ENCODE measurements at places on chromosomes 1 and 21.

DNA sequence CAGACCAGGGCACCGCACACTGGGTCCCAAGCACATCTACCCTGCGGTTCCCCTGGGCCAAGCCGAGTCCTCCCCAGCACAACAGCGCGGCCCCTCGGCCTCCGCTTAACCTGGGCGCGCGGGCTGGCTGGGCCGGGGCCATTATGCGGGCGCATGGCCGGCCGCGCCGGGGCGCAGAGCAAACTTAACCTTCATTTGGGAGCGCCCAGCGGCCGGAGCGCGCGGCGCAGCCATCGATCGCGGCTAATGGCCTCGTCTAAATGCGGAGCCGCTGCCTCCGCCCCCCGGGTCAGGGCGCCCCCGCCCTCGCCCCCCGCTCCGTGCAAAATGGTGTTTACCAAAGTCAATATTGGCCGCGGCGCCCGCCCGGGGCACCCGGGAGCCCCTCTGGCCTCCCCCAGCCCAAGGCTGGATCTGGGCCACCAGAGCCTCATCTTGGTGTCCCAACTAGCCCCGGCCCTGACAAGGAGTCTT is 272.1 kb downstream of the TRABD2B start:
- no peak for DNase-seq

GRCh38 chr1:14553711-14554110 is 44.8 kb upstream of the KAZN start:
- no peak for DNase-seq

GRCh38 chr1:15282038-15282437 is 35.0 kb downstream of the FHAD1 start:
- DNase-seq, result no peak

- DNase-seq, result no peak
These were observed 33.0 kb upstream of the H6PD start for GRCh38 chr1:9201401-9202239.

GRCh38 chr1:65002156-65002507 is 35.8 kb upstream of the JAK1 start:
- no peak for DNase-seq

- no peak for DNase-seq
These were observed 78.9 kb downstream of the UBE2U start for GRCh38 chr1:64282351-64282750.

GRCh38 chr21:29382030-29382654 is 83.4 kb downstream of the BACH1 start:
- DNase-seq, result no peak
